ENCODE measurements at places on chromosomes 3 and 15.

- DNase-seq, result no peak
Observed at GRCh38 chr3:123534264-123534663, 50.6 kb downstream of the HACD2 start.

DNA sequence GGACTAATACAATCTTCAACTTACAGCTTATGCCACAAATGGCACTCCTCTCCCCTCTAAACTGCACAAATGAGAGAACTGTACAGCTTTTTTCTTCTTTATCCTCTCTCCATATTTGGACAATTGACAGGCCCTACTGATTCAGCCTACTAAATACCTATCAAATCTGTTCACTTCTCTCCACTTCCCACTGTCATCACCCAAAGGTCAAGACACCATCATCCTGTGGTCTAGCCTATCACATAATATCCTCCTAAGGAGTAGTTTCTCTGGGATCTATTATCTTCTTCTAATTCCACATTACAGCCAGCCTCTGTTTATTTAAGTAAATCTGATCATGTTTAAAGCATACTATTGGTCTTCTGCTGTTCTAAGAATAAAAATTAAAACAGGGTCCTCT lies 33.0 kb upstream of the SLC12A8 start:
- no peak for DNase-seq

- DNase-seq, result no peak
Observed at GRCh38 chr15:91887921-91888373, 34.4 kb downstream of the SLCO3A1 start.

DNA sequence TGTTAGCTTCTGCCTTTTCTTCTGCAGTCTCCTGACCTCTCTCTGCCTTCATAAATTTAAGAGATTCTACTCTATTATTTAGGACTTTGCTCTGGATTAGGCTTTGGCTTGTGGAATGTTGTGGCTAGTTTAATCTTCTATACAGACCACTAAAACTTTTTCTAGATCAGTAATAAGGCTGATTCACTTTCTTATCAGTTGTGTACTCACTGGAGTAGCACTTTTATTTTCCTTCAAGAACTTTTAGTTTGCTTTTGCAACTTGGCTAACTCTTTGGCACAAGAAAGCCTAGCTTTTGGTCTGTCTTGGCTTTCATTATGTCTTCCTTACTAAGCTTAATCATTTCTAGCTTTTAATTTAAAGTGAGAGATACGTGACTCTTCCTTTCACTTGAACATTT lies 265.5 kb upstream of the TBC1D5 start:
- no peak for DNase-seq

- DNase-seq, result no peak
Observed at GRCh38 chr15:98040146-98040545, 79.6 kb downstream of the ARRDC4 start.

DNA sequence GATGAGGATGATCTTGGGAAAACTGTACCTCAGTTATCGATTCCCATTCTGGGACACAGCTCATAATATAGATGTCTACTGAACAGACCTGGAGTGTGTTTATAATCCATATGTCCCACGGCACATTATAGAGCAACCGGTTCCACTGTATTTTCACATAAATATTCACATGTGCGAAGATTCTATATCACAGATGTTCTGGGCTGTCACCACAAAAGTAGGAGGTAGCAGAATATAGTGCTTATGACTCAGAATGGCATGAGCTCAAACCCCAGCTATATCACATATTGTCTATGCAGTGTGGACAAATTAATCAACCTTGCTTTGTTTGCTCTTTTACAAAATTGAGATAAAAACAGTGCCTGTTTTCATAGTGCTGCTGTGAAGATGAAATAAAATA lies 640.3 kb upstream of the ADAMTS9 start:
- DNase-seq, result no peak

DNA sequence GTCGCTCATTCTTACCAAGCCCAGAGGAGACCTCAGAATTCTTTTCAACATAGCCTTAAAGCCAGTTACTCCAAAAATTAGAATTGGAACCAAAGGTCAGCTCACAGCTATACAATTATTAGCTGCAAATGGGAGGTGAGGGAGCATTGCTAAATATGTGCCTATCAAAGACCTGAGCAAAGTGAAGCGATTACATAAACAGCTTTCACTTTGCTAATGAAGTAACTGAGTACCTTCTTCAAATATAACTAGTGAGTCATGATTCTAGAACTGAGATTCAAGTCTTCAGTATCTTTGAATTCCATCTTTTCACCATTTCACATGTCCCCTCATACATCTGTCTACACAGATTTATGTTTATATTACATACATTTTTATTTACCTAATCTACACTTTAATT lies 122.6 kb downstream of the P2RY1 start:
- no peak for DNase-seq

DNA sequence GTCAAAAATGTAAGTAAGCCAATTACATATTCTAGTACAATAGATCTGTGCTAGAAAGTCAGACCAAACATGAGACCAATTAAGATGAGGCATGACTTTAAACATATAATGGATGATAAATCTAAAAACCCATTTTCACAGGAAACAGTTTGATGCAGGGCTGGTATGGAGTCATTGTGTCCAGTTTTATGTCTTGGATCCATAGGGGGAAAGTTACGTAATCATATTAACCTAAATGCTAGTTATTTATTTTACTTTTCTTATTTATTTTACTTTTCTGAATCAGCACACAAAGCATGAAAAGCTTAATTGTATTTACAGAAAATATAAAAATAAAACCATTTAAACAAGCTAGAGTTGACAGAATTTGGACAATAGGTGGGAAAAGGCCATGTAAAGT lies 26.3 kb upstream of the TMCC1 start:
- DNase-seq, result no peak

GRCh38 chr3:122032531-122032930 lies 10.5 kb upstream of the ILDR1 start:
- no peak for DNase-seq

- no peak for DNase-seq
Observed at GRCh38 chr3:11455956-11456355, 183.8 kb downstream of the ATG7 start.

DNA sequence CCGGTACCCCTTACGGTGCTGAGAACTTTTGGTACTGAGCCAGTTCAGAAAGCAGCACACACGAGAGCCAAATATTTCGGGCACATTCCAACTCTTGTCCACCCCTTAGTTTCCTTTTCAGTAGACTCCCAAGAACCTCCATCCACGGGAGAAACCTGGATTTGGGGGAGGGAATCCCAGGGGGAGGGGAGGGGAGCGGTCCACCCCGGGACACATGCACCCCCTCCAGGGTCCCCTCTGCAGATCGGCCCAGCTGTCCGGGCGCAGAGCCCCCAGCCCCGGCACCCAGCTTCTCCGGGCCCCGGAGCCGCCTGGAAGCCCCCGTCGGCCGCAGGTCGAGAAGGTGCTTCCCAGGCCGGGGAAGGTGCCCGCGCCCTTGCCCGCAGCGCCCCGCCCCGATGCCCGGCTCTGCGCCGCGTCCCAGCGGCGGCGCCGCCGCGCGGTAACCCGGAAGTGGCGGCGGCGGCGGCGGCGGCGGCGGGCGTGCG lies 455 bp upstream of the ABHD17C start:
- DNase-seq, result peak; percentile 24

- no peak for DNase-seq
Observed at GRCh38 chr3:194080913-194081800, 54.8 kb upstream of the HES1 start.

- no peak for DNase-seq
Observed at GRCh38 chr3:189235214-189235613, 63.4 kb downstream of the TPRG1 start.

- no peak for DNase-seq
Observed at GRCh38 chr3:49278548-49278947, 1.5 kb upstream of the C3orf62 start.

DNA sequence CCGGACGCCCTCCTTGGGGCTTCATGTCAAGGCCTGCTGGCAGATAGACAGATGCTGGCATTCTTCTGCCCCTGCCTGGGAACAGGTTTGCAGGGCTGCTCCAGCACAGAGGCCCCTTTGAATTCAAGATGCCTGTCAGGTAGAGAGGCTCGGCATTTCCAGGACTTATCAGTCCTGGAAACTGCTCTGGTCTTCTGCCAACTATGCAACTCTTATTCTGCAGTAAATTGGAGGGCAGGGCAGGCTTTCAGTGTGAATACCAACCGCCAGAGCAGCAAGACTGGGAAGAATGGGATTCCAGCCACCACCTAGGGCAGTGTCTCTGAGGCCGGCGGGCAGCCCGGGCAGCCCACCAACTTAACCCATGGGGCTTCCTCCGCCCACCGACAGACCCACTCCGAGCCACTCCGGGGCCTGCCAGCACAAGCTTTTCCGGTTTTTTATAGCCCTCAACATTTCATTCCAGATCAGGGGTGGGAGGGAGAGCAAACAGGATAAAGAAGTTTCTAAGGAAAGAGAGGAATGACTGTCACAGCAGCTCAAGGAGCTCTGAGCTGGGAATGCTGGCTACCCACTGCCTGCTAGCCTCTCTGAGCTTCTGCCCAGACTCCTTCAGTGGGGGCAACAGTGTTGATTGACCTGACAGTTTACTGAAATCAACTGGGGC lies 140.9 kb downstream of the NTRK3 start:
- DNase-seq, result no peak

DNA sequence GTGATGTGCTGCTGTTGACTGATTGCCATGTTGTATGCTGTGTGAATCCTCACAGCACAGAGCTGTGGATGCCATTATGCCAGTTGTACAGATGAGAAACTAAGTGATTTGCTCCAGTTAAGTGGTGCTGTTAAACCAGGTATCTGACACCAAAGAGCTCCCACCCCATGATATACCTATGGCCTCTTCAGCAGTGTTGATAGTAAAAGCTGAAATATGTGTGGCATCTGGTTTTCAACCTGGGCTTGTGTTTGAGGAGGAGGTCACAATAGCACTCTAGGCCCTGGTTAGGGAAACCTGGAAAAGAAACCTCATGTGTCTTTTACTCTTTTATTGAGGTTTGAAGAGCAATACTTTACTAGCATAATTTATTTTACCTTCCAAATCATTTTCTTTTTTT lies 21.4 kb downstream of the RAD54L2 start:
- no peak for DNase-seq

DNA sequence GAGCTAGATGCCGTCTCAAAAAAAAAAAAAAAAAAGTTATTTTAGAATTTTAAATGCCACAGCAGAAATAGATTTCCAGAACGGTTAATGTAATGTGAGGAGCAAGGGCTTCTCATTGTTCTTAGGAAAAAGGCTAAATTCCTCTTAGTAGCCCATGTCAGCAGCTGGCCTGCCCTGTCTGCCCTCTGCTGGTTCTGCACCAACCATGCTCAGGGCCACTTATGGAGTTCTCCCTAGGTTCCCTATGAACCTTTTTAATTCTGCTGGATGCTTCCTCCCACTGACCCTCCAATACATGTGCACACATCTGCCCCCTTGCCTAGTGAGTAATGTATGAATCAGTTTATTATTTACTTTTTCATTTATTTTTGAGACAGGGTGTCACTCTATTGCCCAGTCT lies 32.2 kb upstream of the DPPA4 start:
- DNase-seq, result peak; percentile 13

- DNase-seq, result no peak
Observed at GRCh38 chr3:35254917-35255316, 384.4 kb upstream of the ARPP21 start.

GRCh38 chr3:63607716-63608115 lies 44.8 kb upstream of the SNTN start:
- no peak for DNase-seq

- DNase-seq, result no peak
Observed at GRCh38 chr15:62951481-62951880, 91.1 kb upstream of the TPM1 start.

GRCh38 chr3:190076136-190076535 lies 44.6 kb downstream of the P3H2 start:
- DNase-seq, result no peak

DNA sequence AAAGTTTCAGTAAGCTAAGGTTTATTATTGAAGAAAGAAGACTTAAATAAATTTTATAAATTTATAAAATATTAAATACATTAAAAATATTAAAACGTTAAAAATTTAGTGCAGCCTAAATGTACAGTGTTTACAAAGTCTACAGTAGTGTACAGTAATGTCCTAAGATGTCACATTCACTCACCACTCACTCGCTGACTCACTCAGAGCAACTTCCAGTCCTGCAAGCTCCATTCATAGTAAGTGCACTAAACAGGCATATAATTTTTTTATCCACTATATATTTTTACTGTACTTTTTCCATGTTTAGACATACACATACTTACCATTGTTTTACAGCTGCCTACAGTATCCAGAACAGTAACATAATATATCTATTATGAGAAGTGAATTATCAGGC lies 51.5 kb downstream of the TJP1 start:
- no peak for DNase-seq

GRCh38 chr3:157347577-157348303 lies 88.9 kb upstream of the PTX3 start:
- no peak for DNase-seq

- no peak for DNase-seq
Observed at GRCh38 chr3:186843039-186843432, 526 bp downstream of the ADIPOQ start.

All from hematopoietic multipotent progenitor cell treated with erythropoietin and hydrocortisone succinate and interleukin-3 and kit ligand, for 8 days (in vitro differentiated cells).